ENCODE measurements at places on chromosomes 4 and X.

GRCh38 chr4:6541789-6542188 is 33.2 kb upstream of the MAN2B2 start:
- no peak for DNase-seq

DNA sequence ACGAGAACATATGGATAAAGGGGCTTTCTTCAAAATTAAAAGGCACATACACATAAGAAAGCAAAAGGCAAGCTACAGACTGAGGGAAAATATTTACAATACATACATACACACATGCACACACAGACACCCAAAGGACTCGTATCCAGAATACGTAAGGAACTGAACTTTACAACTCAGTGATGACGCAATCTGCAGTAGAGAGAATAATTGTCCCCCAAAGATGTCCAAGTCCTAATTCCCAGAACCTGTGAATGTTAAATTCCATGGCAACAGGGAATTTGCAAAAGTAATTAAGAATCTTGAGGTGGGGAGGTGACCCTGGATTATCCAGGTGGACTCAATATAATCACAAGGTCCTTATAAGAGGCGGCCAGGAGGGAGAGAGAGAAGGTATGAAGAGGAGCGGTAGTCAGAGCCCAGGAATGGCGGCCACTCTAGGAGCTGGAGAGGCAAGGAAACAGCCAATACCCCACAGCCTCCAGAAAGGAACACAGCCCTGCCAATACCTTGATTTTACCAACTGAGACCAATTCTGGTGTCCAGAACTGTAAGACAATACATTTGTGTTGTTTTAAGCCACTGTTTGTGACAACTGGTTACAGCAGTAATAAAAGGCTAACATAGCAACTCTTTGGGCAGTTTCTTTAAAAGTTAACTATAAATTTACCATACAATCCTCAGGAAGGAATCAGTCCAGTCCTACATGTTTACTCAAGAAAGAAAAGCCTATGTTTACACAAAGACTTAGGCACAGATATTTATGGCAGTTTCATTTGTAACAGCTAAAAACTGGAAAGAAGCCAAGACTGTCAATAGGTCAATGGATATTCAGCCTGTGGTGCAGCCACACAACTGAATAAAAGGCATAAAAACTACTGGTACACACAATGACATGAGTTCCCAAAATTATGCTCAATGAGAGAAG is 27.3 kb upstream of the STS start:
- no peak for DNase-seq

DNA sequence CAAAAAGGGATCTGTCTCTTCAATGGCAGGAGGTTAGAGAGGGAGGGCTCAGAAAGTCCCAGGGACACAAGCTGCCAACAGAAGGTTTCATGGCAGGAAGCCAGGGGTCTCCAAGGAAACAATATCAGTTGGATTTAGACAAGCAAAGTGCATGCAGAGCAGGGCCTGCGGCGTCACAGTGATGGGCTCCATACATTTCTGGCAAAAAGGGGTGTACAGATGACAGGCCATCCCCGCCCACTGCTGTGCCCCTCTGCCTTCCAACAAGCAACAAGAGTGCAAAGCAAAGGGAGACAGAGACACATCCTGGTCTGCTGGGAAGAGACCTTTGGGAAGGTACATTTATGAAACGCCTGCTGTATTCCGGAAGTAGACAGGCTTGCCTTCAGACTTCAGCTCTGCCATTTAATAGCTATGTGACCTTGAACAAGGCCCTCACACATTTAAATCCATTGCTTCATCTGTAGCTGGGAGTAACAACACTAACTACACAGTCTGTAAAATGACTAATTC is 121.2 kb downstream of the AFAP1 start:
- no peak for DNase-seq

- no peak for DNase-seq
Observed at GRCh38 chr4:153780876-153781275, 8.0 kb downstream of the SFRP2 start.

DNA sequence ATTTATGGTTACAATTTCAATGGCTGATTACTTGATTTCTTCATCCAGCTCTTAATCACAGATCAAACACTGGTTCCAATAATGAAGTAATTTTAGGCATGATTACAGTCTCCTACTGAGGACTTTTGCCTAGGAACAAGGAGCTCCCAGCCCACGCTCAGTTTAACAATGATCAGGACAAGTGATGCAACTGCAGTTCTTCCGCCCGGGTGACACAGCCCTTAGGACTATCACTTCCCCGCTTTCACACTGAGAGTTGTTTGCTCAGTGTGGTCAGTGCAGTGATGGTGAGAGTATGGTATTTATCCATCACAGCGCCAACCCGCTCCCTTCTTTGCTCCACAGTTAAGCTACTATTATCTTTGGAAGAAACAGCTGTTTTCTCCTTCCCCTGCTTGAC is 203.2 kb upstream of the MBNL3 start:
- no peak for DNase-seq

DNA sequence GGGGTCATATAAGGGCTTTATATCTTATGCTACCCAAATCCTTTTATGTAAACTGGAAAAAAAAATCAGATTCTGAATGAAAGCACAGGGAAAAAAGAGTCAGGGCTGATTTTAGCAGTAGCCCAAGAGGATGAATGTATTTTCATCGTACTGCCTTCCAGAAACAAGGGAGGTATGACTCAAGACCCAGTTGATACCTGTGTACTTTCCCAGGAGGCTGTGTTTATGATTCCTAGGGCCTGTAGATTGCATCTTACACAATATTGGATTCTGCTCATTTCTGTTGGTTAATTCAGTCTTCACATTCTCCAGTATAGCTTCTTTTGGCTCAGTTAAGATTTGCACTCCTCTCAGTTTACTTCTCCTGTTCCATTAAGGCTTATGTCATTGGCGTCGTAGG is 127.9 kb upstream of the LIMCH1 start:
- no peak for DNase-seq

- no peak for DNase-seq
Observed at GRCh38 chr4:23956601-23957364, 66.9 kb upstream of the PPARGC1A start.

- DNase-seq = no peak
Observed at GRCh38 chrX:17086317-17086716, 139.9 kb downstream of the REPS2 start.

DNA sequence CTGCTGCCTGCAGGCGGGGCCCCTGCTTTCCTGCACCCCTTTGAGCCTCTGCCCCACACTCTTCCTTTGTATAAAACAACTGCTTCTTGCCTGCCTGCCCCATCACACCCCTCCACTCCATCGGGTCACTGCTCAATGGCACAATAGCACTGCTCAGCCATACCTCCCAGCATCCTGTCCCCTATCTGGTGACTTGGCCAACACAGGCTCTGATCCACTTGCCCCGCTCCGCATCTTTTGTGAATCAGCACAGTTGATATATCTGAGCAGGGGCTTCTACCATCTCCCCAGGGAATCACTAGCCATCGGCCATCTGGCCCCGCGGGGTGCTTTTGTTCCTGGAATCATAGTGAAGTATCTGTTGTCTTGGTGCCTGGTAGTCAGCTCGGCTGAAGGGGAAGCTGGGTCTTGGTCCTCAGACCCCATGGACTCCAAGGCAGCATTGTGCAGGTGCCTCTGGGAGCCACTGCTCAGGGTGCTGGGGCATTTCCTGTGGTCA is 45.3 kb downstream of the MAP7D3 start:
- DNase-seq = no peak

DNA sequence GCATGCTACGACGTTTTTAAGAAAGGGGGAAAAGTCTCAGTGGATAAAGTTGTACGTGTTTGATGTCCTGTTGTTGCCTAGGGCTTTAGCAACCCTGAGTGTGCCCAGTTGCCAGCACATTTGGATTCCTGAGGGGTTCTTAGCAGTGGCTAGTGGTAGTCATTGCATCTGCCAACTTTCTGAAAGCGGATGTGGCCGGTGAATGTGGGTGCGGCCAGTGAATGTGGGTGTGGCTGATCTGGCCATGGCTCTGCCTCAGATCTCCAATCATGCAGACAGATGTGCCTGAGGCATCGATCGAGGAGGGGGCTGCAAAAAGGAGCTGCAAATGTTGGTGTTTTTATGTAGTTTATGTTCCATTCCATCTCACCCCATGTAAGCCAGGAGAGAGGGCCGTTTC is 41.5 kb upstream of the FAT1 start:
- DNase-seq = no peak

DNA sequence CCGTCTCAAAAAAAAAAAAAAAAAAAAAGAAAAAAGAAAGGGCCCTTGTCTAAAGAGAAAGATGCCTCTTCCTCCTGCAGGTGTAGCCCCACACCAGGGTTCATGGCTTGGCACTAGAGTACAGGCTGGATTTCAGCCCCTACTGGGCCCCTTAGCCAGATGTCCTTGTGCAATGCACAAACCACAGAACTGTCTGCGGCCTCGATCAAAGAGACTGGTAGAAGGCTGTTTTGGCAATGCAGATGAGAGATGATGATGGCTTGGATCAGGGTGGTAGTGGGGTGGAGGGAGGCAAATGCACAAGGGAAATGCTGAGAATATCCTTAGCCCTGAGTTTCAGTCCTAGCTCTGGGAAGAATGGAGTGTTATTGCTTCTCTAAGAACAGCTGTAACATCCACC is 26.5 kb upstream of the TSR2 start:
- DNase-seq = no peak

GRCh38 chr4:138595731-138596460 is 353.7 kb upstream of the SLC7A11 start:
- DNase-seq = no peak

DNA sequence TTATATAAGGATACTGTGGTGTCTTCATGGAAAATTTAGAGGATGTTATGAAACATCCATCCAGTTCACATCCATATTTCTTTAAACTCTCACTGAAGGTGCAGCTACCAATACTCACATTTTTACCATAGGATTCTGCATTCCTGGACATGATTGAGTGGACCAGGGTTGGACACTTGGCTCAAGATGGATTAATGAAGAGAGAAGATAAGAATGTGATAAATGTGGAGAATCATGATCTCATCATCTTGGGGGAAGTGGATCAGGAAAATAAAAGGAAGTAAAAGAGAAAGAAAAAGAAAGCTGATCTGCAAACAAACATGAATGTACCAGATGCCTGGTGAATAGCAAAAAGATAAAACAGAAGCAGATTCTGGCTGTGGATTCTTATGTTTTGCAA is 175.4 kb downstream of the NPFFR2 start:
- DNase-seq = no peak

GRCh38 chr4:17667253-17667652 is 52.8 kb downstream of the MED28 start:
- DNase-seq = no peak

- no peak for DNase-seq
Observed at GRCh38 chr4:169234137-169234855, 36.5 kb downstream of the SH3RF1 start.

- peak; percentile 3 for DNase-seq
Observed at GRCh38 chr4:74933562-74934015, 673 bp downstream of the PARM1 start.

DNA sequence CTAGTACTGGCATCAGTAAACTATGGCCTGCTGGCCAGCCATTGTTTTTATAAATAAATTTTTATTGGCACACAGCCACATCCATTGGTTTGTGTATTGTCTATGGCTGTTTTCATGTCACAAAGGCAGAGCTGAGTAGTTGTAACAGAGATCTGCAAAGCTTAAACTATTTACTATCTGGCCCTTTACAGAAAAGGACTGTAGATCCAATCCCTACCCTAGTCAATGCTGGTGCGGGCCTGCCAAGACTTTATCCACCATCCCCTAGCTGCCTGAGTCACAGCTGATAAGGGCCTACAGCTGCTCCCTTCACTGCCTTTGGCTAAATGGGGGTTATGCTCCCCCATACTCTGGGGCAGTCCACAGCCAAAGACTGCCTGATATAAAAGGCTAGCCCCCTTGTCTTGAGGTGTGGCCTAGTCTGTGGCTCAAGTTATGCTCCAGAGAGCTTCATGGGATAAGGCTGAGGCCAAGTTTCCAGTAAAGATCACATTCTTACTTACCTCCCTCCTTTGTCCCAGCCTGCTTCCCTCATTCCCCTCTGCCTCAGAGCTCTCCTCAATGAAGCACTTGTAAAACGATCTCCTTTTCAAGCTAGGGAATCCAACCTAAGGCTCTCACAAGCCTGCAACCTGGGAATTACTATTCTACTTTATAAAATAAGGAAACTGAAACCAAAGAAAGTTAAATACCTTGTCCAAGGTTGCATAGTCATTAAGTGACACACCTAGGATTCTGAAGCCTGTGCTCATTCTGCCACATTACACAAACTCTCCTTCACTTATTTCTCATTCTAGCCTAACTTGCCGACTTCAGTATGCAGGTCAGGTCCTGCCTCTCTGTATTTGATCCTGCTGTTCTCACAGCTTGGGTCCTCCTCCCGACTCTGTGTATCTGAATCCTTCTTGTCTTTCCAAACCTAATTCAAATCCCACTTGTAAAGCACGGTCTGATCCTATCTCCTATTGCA is 20.7 kb downstream of the ACE2 start:
- DNase-seq = no peak

DNA sequence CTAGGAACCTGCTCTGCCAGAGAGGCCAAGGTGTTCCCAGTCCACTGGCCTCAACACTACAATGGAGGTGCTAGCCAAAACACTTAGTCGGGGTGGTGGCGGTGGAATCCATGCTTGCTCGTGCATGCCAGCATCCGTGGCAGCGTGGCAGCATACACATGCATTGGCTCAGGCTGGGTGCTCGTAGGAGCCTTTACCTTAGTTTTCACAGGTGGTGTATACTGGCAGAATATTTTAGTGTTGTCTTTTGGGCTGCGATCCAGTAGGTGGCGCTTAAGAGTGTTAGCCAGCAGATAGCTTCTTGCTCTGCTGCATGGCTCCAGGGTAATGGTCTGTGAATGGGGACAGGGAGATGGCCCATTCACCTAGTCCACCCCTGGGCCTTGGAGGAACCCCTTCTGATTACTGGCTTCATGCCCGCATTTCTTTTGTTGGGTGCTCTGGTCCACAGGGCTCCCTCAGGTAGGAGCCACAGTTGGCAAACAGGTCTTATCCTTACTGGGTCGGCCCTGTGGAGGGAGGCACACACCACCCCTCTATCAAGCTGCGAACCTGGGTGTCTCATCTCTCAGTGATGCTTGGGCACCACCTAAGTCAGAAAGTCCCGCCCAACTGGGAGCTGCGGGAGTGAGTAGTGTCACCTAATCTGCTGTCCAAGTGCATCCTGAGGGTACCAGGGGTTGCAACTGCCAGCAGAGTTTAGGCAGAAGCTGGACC is 40.0 kb downstream of the RIPPLY1 start:
- DNase-seq = peak; percentile 10

- DNase-seq = no peak
Observed at GRCh38 chr4:184853436-184853835, 27.7 kb upstream of the ACSL1 start.

DNA sequence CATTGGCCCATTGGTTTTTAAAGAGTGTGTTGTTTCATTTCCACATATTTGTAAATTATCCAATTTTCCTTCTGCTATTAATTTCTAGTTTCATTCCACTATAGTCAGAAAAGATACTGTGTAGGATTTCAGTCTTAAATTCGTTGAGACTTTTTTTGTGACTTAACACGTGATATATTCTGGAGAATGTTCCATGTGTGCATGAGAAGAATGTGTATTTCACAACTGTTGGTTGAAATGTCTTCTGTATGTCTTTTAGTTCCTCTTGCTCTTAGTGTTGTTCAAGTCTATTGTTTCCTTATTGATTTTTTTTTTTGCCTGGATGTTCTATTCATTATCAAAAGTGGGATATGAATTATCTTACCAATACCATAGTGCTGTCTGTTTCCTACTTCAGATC is 606.9 kb downstream of the RPA4 start:
- DNase-seq = no peak

All from activated CD4-positive, alpha-beta T cell treated with anti-CD3 and anti-CD28 coated beads, Interleukin-2, amount 50 U/mL, for 48 hours (primary cell).